Osteoblast (primary cell): ENCODE measurements at places on chromosomes 5 and 9. TPM values are rescaled to one million over a fixed set of nuclear protein-coding genes. Genes with fewer than 3 reads are reported as not detected.

GRCh38 chr9:73037613-73038012, 84.8 kb upstream of the ALDH1A1 start:
- H3K4me1 ChIP-seq, result peaks cover 9% of the 10 kb centered on the region
- DNase-seq, result no peak
- H3K27ac ChIP-seq, result no peak overlapping the region
- no peaks in the 10 kb centered on the region for H3K36me3 ChIP-seq
- H3K27me3 ChIP-seq, result peaks cover 8% of the 10 kb centered on the region

GRCh38 chr5:177439518-177440053, 7.0 kb upstream of the PRR7 start:
- H3K27me3 ChIP-seq, result no peaks in the 10 kb centered on the region
- H3K27ac ChIP-seq, result no peak overlapping the region
- H3K4me3 ChIP-seq, result no peak overlapping the region
- peaks cover 12% of the 10 kb centered on the region for H3K36me3 ChIP-seq

The RNF180 gene
- total RNA-seq, result 10.5 and 12.7 TPM in 2 replicates

The GABRA6 gene
- not detected in 2 replicates for total RNA-seq

The PTPRD gene
- 23.9 and 24.8 TPM in 2 replicates for total RNA-seq

The PAEP gene
- total RNA-seq, result not detected in 2 replicates

GRCh38 chr9:134814598-134815215, 65.9 kb upstream of the FCN2 start:
- no peaks in the 10 kb centered on the region for H3K27me3 ChIP-seq
- H3K36me3 ChIP-seq, result peaks cover 98% of the 10 kb centered on the region
- H3K4me1 ChIP-seq, result peaks cover 26% of the 10 kb centered on the region
- peak; percentile 96 for DNase-seq
